ENCODE measurements at places on chromosomes 5 and 9.

- DNase-seq: no peak
These were observed 32.3 kb upstream of the SPATA31E1 start for GRCh38 chr9:87850391-87850790.

- DNase-seq: no peak
These were observed 15.2 kb downstream of the UBAC1 start for GRCh38 chr9:135945969-135946368.

DNA sequence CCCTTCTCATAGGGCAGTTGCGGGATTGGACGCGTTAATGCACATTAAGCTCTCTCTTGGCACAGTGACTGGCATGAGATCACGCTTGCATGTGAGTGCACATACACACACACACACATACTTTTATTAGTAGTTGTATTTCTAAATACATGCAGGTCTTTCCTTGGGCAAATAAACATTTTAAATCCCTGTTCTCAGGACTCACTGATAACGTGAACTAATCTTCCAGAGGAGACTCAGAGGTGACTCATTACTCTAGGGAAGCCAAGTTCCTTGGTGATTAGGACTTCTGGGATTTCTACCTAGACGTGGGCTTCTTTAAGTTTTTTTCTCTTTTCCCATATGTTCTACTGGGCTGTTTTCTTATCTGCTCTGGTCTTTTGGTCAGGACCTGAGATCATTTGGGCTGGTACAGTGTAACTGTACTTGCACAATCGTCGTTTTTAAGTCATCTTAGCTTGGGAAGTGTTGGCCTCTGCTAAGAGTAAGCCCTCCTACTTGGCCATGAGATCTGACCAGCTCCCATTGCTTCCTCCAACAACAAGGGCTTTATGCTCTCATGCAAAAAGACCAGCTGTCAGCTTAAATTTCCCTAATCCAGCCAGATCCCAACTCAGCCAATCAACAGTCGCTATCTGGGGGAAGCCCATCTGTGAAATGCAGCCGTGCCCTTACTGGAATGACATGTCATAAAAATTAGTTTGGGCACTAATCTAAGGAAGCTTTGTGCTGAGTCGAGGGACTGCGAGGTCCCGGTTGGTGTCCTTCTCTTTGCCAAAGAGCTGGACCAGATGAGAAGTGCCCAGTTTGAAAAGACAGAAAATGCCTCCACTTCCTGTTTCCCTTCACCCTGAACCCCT is 176.4 kb upstream of the ANKRD55 start:
- no peak for DNase-seq

DNA sequence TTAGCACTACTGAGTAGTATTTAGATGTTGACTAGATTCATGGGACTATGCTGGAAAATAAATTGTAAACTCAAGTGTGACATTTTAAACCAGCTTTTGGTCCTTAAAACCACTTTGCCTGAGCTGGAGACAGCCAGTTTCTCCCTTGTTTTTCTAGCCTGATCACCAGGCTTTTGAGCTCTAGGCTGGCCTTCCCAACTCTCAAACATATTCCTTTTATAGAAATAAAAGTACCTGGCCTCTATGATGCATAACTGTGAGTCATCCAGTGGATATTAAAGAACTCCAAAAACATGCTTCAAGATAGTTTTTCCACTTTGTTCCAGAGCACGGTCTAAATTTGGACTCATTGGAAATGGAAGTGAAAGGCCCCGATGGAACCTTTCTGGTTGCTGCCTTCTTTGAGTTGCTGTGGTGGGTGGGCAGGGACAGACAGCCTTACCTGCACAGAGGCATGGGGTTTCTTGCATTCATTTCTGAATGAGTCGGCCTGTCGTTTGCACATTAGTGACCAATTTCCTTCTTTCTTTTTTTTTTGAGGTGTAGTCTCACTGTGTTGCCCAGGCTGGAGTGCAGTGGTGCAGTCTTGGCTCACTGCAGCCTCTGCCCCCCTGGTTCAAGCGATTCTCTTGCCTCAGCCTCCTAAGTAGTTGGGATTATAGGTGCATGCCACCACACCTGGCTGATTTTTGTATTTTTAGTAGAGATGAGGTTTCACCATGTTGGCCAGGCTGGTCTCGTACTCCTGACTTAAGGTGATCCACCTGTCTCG is 43.1 kb downstream of the TRIO start:
- DNase-seq: no peak

- no peak for DNase-seq
These were observed 325.4 kb downstream of the PIK3R1 start for GRCh38 chr5:68540798-68541590.

- DNase-seq: no peak
These were observed 259.0 kb downstream of the NDUFS4 start for GRCh38 chr5:53819482-53819881.

DNA sequence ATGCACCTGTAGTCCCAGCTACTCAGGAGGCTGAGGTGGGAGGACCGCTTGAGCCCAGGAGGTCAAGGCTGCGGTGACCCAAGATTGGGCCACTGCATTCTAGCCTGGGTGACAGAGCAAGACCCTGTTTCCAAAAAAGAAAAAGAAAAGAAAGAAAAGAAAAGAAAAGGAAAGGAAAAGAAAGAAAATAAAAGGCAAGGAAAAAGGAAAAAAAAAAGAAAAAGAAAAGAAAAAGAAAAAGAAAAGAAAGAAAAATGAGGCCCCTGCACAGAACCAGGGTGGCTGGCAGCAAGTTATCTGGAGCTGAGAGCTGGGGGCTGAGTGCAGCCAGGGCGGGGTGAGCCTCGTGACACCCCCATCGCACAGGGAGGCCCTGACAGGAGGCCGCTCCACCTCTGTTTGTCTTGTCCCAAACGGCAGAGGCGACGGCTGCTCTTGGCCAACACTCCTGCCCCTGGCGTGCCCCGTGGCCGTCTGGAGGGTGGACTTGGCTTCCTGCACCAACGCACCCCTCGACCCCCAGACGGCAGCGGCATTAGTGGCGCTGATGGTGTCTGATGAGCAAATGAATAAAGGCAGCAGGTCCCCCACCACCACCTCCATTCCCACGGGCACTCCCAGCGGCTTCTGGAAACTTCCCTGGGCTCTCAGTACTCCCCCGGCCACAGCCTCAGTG is 16.7 kb downstream of the EXD3 start:
- DNase-seq: no peak

GRCh38 chr5:128774605-128775004 is 190.7 kb upstream of the SLC27A6 start:
- no peak for DNase-seq

- DNase-seq: no peak
These were observed 12.5 kb downstream of the ERCC6L2 start for GRCh38 chr9:95887926-95888497.

GRCh38 chr5:4643960-4644359 is 496.2 kb upstream of the ADAMTS16 start:
- no peak for DNase-seq

- no peak for DNase-seq
These were observed 2.9 kb upstream of the LURAP1L start for GRCh38 chr9:12771891-12772290.

- DNase-seq: no peak
These were observed 488.7 kb upstream of the CYLC2 start for GRCh38 chr9:102506406-102506805.

DNA sequence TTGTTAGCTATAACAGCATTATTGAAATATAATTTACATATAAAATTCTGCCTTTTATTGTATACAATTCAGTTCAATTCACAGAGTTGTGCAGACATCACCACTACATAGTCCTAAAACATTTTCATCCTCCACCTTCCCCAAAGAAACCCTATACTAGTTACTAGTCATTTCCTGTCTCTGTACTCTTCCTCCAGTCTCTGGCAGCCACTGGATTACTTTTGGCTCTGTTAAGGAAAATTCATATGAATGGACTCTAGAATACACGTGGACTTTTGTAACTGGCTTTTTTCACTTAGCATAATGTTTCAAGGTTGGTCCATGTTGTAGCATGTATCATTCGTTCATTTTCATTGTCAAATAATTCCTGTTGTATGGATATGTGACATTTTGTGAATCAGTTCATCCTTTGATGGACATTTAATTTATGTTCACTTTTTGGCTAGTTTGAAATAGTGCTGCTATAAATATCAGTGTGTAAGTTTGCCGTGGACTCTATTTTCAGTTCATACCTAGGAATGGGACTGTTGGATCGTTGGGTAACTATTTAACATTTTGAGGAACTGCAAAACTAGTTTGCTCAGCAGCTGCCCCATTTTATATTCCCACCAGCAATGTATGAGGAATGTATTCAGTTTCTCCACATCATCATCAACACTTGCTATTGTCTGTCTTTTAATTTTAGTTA is 9.7 kb downstream of the ICE1 start:
- no peak for DNase-seq

DNA sequence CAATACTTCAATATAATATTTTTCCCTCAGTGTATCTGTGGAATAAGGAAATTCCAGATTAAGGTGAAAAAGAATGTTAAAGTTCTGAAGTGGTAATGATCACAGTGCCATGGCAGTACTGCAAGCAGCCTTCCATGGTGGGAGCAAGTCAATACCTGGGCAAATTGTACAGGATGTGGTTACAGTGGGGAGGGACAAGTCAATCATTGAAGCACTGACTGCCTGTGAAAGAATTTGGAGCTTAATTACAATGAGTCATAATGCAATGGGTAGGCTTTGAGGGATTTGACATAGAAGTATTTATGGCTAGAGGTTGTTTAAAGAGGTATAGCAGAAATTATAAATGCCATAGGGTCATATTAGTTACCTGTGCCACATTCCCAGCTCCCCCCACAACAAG is 786.5 kb upstream of the ACO1 start:
- DNase-seq: no peak

- no peak for DNase-seq
These were observed 7.8 kb downstream of the MRPS2 start for GRCh38 chr9:135508211-135508820.

GRCh38 chr5:40017135-40017534 is 592.4 kb upstream of the DAB2 start:
- no peak for DNase-seq

GRCh38 chr5:60830581-60831127 is 13.4 kb downstream of the ELOVL7 start:
- no peak for DNase-seq

DNA sequence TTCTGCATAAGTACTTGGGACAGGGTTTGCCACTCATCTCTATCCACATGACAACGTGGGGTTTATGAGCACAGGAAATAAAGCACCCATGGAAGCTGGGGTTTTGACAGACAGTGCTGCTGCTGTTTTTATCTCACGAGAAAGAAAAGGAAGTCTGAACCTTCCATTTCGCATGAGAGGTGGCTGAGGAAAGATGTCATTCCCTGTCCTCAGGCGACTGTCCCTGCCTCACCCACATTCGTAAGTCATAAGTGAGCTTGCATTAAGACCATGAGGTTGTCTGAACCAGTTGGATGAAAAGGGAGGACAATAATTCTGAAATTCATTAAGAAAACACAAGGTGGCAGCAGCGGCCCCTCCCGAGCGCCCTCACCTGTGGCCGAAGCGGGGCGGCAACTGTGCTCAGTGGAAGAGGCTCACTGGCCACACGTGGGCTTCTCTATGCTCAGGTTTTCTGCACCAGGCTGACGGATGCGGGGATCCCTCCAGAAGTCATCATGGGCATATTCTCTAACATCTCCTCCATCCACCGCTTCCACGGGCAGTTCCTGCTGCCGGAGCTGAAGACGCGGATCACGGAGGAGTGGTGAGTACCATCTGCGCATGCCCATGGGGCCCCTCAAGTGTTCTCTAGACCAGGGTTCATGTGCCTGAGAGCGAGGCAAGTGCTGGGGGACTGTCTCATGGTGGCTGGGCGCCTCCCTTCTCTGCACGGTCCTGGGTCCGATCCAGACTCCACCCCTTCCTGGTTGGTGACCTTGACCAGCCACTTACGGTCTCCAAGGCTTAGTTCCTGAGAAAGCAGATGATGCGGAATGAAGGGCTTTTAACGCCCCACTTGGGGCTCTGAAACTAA is 54.7 kb upstream of the SUSD3 start:
- peak; percentile 53 for DNase-seq

GRCh38 chr9:106312906-106313305 is 550.1 kb upstream of the ZNF462 start:
- DNase-seq: no peak

- no peak for DNase-seq
These were observed 477.6 kb downstream of the TLE1 start for GRCh38 chr9:81211741-81212140.

- DNase-seq: no peak
These were observed 228.6 kb upstream of the MPDZ start for GRCh38 chr9:13508086-13508485.

GRCh38 chr5:87413343-87413645 is 564 bp upstream of the CCNH start:
- no peak for DNase-seq

GRCh38 chr9:7266911-7267595 is 509.3 kb downstream of the KDM4C start:
- no peak for DNase-seq

DNA sequence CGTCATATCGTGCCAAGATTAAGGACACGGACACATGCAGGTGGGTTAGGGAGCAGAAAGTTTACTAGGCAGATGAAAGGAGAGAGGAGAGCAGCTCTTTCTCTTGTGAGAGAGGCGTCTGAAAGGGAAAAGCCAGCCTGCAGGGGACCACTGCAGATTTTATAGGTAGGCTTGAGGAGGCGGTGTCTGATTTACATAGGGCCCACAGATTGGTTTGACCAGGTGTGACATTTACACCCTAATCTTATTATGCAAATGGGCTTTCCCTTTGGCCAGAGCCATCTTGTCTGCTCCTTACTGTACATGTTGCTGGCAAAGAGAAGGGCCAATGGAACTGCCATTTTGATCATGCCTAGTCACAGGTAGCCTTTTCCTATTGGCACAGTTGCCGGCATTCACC is 137.2 kb upstream of the TAF11L2 start:
- DNase-seq: no peak

DNA sequence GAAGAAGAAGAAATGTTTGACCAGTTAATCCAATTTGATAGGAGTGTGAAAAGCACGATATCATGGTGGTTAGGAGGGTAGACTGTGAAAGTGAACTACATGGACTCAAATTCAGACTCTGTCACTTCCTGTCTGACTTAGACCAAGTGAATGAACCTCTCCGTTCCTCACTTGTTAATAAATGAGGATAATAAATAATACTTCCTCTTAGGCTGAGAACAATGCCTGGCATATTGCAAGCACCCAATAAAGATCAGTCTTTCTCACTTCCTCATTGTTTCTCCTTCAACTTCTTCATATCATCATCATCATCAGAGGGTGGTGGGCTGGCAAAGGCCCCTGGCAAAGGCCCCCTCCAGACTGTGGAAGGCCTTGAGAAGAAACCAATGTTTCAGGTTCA is 148.7 kb downstream of the CDK5RAP2 start:
- DNase-seq: no peak

- DNase-seq: no peak
These were observed 125.4 kb upstream of the FAM120A start for GRCh38 chr9:93326056-93326455.

DNA sequence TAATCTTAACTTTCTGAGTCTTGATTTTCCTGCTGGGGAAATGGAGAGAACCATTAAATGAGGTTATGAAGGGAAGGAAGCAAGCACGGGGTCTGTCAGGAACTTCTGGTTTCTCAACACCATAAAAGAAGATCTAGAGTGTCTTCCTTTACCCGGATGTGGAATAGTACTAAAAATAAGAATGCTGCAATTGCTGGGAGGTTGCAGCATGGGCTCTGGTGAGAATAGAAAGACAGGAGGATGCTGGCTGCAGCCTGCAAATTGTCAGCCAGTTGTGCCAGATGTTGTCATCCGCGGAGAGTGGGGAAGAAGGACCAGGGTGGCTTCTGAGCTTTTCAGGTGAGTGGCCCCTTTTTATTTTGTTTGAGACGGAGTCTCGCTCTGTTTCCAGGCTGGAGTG is 69.3 kb upstream of the STC2 start:
- no peak for DNase-seq

- no peak for DNase-seq
These were observed 140.4 kb downstream of the AUH start for GRCh38 chr9:91221332-91221731.

Data from stimulated activated naive CD4-positive, alpha-beta T cell treated with Interleukin-2 at 50 U/mL for 16 hours (primary cell).